T1000 (cell line): ENCODE measurements at places on chromosomes 6 and 20.
A peak's percentile ranks its signal among the peaks of the same experiment; 100 is the strongest.

GRCh38 chr20:21548390-21549035 is 34.6 kb upstream of the NKX2-2 start:
- DNase-seq, result no peak

- DNase-seq, result no peak
Measured at GRCh38 chr6:41671376-41671775, 33.1 kb downstream of the MDFI start.

- no peak for DNase-seq
Measured at GRCh38 chr6:10310826-10311225, 104.0 kb downstream of the TFAP2A start.

DNA sequence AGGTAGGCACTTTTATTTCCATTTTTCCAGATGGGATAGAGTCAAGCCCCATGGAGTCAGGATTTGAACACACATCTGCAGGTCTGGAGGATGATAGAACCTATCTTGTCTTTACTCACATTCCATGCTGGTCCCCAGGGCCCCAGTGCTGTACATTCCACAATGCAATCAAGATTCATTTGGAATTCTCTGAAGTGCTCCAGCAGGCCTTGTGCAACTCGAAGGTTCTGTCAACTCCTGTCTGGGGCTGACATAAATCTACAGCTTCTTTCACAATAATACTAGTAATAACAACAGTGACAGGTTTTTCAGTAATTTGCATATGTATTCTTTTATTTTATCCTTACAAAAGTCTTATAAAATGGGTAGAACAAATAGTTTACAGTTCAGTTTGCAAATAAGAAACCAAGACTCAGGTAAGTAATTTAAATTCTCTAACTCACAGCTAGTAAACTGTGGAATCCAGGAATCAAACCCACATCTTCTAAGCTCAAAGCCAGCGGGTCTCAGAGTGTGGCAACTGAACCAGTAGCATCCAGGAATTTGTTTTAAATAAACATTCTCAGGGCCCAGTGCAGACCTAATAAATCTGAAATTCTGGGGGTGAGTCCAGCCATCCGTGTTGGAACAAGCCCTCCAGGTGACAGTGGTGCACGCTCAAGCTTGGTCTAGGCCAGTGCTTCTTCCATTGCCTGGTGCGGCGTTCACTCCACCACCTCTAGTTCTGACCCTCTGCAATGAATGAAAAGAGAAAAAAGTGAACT is 137.0 kb upstream of the TNFAIP3 start:
- no peak for DNase-seq

DNA sequence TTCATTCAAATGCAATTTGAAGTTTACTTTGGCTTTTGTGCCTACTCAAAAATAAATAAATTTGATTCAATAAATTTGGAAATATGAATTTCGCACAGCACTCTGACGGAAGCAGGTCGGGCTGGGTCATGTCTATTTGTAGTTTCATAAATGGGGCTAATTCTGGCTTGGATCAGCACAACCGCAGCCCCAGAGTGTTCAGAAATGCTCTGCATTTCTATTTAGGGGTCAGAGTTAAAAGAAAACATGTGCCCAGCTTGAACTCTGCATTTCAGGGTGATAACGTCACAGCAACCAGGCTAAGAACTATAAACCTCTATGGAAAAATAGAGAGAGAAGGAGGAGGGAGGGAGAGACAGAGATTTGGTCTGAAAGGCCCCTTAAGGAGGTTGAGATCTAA is 480.9 kb upstream of the NOX3 start:
- no peak for DNase-seq

- no peak for DNase-seq
Measured at GRCh38 chr6:73342174-73342573, 11.9 kb downstream of the DPPA5 start.

DNA sequence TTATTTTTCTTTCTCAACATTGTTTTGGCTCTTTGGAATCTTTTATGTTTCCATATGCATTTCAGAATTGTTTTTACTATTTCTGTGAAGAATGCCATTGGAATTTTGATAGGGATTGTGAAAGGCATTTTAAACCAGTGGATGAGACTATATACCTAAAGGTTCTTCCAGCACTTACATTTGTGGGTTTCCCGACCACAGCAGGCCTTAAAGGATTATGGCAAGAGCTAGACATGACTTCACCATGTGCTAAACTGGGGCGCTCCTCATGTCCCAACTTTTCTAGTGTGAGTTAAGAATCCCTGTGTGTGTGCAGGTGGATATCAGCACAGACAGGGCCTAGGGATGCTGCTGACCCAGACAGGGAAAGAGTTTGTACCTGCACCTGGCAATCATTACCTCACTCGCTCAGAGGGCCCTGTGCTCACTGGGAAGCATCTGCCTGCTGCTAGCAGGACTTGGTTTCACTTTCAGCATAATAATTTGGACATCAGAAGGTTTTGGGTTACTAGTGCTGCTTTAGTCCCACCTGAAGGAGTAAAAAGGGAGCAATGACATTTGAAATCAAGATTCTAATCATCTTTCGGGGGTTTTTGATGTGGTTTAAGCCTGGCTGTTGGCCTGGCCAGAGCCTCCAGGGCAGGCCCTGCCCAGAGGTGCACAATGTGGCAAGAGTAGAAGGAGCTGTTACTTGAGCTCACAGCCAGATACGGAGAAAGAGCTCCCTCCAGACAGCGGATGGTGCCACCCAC is 137.1 kb downstream of the CDC5L start:
- DNase-seq, result no peak

DNA sequence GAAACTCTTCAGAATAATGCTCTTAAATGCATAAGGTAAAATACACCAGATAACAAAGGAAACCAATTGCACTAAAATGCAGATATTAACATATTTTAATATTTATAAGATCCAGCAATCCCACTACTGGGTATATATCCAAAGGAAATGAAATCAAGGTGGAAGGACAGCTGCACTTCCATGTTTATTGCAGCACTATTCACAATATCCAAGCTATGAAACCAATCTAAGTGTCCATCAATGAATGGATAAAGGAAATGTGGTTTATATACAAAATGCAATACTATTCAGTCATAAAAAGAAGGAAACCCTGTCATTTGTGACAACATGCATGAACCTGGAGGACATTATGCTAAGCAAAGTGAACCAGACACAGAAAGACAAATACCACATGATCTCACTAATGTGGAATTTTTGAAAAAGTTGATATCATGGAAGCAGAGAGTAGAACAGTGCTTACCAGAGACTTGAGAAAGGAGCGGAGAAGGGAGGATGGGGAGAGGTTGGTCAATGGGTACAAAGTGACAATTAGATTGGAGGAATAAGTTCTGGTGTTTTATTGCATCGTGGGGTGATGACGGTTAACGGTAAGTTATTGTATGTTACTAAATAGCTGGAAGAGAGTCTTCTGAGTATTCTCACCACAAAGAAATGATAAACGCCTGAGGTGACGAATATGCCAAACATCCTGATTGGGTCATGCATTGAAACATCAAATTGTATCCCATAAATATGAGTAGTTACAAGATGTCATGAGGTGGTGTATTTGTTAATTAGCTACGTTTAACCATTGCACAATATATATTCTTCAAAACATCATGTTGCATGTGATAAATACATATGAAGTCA is 37.9 kb upstream of the RNF24 start:
- DNase-seq, result no peak

DNA sequence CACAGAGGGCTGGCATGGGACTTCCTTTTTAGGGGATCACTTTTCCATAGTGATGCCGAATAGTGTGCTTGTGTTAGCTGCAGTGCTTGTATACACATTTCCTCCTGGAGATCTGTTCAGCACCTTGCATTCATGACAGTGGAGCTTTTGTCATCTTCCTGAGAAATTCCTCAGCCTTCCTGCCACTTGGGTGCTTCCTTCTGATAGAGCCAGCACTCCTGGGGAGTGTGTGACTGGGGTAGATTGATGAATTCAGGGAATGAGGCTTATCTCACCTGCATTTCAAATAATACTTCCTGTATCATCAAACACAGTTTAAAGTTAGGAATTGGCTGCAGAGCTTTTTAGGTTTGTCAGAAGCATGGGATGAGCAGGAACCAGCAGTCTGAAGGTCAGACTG is 48.8 kb upstream of the SCGN start:
- no peak for DNase-seq

DNA sequence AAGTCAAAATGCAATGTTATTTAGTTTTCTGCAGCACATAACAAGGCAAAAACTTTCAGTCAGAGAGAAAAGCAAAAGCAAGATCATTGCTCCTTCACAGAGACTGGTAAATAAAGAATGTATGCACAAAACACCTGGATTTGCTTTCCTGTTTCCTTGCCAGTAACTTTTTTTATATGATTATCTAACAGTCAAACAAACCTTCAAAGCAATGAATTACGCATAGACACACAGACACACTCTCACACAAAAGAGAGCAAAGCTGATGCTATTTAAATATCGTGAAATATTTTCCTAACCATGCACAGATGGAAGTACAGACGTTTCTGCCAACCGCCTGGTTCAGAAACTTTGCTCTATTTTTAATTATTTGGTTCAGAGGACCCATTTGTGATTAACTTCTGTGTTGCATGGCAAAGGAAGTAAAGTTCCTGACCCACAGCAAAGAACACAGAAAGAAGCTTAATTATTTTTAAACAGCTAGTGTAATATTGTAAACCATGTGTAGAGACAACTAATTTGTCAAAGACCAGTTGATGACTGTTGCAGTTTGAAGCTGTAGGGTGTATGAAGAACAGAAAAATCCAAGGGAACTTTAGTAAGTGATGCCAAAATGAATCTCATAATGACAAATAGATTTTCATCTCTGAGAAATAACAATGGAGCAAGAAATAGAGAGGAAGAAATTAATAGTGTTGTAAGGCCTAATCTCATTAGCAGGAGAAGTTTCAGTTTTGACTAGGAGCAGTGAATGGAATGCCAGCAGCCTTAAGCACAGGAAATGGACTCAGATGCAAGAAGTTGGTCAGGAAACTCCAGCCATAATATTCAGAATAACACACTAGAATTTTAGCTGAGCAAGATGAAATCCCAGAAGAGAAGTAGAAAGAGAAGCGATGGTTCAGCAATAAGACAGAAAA is 24.1 kb downstream of the ATXN1 start:
- DNase-seq, result no peak

GRCh38 chr6:20800229-20800628 is 266.0 kb downstream of the CDKAL1 start:
- DNase-seq, result no peak

GRCh38 chr20:39986173-39986904 is 702.7 kb downstream of the MAFB start:
- DNase-seq, result peak; percentile 9

DNA sequence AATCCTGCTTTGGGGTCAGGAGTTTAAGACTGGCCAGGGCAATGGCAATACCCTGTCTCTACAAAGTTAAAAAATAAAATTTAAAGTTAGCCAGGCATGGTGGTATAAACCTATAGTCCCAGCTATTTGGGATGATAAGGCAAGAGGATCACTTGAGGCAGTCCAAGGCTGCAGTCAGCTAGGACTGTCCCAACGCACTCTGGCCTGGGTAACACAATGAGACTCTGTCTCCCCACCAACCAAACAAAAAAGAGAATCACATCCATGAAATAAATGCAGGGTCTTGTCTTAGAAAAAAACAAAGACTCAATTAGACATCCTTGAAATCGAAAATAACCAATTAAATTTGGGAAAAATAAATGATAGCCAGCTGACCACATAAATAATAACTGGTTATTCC is 88.9 kb downstream of the PHIP start:
- no peak for DNase-seq

DNA sequence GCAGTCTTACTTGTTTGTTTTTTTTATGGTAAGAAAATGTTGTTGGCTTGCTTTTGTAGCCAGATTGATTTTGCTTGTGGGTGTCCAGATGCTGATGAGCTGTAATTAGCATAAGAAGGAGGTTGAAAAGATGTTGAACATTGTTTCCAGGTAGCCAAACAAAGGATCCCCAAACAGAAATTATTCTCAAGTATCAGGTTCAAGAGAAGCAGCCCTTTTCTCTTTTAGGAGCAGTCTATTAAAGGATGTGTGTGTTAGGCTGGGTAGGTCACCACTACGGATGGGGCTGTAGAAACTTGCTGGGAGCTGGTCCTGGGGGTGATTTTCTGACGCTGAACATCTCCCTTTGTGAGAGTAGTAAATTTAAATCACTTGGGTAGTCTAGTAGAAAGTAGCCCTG is 86.9 kb upstream of the VSTM2L start:
- DNase-seq, result no peak

GRCh38 chr6:109892451-109893435 is 85.4 kb upstream of the GPR6 start:
- no peak for DNase-seq

- no peak for DNase-seq
Measured at GRCh38 chr6:78910010-78910409, 42.7 kb downstream of the IRAK1BP1 start.

- no peak for DNase-seq
Measured at GRCh38 chr20:10249822-10250221, 31.2 kb downstream of the SNAP25 start.

GRCh38 chr6:75363304-75363703 is 78.7 kb upstream of the TMEM30A start:
- no peak for DNase-seq

DNA sequence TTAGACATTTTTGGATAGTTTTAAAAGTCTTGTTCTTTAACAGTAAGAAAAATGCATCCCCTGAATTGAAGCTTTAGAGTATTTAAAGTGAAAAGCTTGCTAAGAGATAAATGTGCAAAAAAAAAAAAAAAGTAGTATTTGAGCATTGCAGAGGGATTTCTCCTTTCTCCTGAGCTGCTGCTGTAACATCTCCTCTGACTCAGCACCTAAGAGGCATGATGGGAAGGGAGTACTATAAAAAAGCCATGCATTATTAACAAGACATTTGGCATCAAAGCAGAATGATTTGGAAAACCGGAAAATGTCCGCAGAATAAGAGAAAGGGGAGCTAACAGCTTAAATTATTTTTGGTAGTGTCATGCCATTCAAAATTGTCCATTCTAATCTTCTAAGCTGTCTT is 27.9 kb downstream of the B4GALT5 start:
- no peak for DNase-seq

DNA sequence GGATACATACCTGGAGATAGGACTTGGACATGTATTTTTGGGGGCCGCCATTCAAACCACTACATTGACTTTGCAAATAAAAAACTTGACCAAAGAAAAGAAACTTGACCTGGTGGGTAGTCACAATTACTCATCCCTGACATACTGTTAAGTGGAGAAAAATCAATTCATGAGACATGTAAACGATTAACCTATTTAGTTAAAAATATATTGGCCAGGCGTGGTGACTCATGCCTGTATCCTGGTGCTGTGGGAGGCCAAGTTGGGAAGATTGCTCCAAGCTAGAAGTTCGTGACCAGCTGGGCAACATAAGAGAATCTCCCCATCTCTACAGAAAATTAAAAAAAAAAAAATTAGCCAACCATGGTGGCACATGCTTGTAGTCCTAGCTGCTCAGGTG is 2.5 kb upstream of the SRSF12 start:
- DNase-seq, result no peak

GRCh38 chr6:15387118-15387517 is 141.2 kb downstream of the JARID2 start:
- DNase-seq, result no peak

GRCh38 chr20:8073024-8073832 is 53.7 kb upstream of the TMX4 start:
- peak; percentile 13 for DNase-seq

GRCh38 chr6:43493833-43494232 is 16.3 kb downstream of the LRRC73 start:
- DNase-seq, result no peak

GRCh38 chr6:52089758-52090348 is 2.4 kb upstream of the PKHD1 start:
- DNase-seq, result no peak

GRCh38 chr6:45445749-45446549 is 68.2 kb upstream of the SUPT3H start:
- DNase-seq, result peak; percentile 80
